ENCODE measurements at places on chromosomes 1 and 21. TPM values are rescaled to one million over a fixed set of nuclear protein-coding genes. Genes with fewer than 3 reads are reported as not detected.

DNA sequence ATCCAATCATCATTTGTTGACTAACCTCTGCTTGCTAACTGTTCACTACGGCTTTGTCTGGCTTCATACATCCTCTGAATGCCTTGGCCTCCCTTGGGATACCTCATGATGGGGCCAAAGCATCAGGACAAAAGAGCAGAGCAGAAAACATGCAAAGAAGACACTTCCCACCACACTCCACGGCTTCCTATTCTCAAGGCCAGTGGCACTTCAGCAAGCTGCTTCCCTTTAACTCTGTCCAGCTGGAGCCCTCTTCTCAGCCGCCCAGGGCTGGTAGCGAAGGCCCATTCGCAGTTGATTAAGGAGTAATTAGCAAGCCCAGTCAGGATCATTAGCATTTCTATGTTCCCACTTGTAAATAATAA lies 224.3 kb upstream of the FGGY start:
- DNase-seq = no peak

- no peak for DNase-seq
Measured at GRCh38 chr1:145877923-145878486, 7.7 kb downstream of the ANKRD35 start.

GRCh38 chr1:203402629-203403337 lies 51.9 kb upstream of the FMOD start:
- DNase-seq = no peak

DNA sequence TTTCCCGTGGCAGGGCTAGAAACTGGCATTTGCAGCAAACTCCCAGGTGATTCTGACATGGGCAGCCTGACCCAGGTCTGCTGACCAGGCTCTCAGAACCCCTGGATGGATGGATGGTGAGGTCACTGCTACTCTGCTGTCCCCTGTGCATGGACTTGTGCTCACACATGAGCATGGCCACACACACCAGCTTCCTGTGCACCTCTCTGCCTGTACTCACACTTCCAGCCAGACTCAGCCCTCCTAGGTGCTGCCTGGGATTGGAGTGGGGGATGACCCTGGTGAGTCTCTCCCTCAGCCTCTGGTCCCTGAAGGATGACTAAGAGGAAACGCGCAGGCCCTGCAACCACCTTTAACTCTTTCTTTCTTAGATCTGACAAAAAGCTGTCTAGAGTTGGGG lies 361.1 kb downstream of the HHAT start:
- no peak for DNase-seq

DNA sequence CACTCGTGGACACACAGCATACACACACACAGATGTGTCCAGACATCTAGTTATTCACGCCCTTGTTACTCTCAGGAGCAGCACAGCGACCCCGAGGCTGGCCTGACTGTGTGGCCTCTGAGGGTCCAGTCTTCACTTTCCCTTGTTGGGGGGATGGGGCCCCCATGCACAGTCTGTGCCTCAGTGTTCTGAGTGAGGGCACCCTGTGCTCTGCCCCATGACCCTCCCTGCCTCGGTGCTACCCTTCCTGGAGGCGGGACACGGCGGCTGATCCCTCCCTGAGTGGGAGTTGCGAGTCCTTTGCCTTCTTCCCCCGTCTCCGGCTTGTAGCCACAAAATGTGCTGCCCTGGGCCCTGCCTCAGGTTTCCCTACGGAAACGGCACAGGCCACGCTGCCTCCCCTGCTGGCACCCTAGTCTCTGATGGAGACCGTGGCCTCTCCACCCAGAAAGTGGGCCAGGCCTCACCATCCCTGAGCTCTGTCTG lies 8.6 kb downstream of the CSTB start:
- DNase-seq = no peak

DNA sequence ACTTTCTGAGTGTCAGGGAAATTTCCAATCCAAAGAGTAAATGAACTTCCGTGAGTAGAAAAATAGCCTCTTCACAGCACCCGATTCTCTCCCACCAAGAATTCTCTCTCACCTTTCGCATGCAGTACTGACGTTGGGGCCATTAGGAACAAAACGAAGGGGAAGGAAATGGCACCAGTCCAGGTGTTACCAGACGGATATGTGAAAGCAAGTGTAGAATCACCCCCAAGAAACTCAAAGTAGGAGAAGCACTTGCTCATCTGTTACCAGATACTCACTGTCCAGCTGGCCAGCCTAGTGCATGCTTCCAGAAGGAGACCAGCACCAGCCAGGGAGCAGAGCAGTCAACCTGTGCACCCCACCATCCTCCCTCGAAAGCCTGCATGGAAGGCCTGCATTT lies 55.1 kb downstream of the ITPKB start:
- DNase-seq = no peak

DNA sequence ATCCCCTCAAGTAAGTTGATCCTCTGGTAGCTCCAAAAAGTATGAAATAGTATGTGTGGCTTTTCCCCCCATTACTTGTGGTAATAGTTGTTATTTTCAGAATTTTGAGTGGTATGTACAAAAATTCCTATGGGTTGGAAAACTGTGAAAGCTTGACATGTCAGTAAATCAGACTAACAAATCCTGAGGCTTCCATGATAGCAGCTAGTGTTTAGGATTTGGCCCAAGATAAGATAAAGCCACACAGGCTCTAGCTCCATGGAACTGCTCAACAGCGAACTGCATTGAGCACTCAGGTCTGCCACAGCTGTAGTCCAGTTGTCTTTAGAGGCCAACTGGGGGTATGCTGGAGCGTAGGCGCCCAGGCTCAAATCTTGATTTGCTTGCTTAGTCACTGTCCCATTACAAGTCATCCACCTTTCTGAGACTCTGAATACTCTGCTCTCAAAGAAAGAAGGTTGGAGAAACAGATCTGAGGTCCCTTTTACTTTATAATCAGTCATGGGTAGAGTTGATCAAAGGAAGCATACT lies 28.7 kb downstream of the ATP1A1 start:
- no peak for DNase-seq

GRCh38 chr1:58786184-58786926 lies 2.5 kb upstream of the JUN start:
- no peak for DNase-seq

GRCh38 chr1:30733493-30733892 lies 10.1 kb upstream of the MATN1 start:
- no peak for DNase-seq

DNA sequence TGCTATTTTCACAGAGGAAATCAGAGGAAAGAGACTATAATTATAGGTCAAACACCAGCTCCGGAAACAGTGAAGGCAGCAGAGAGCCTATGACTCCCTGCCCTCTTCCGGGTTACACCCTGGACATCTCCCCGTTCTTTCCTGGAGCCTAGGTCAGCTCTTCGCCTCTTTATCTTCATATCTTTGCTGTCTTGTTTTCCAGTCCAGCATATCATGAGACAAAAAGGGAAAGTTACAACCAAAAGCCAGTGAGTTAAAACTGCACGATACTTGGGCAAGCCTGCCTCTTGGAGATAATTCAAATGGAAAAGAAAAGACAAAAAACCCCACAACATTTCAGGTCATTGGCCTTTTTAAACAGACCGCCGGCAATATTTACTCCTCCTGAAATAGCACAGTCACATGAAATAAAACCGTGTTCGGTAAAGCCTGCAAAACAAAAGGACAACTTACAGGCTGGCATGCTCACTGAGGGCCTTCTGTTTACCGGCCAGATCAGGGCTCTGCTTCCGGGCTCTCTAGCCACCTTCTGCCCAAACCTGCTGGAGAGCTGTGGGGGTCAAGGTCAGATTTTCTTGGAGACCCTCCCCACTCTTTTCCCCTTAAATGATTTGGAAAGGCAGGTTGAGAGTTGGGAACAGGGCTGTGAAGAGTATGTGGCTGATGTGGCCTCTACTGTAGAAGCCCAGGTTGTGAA lies 42.8 kb upstream of the PPP2R5A start:
- no peak for DNase-seq

- DNase-seq = no peak
Measured at GRCh38 chr21:23245255-23245654, 2247.0 kb downstream of the NCAM2 start.

RIPPLY3 gene
- total RNA-seq = not detected

DNA sequence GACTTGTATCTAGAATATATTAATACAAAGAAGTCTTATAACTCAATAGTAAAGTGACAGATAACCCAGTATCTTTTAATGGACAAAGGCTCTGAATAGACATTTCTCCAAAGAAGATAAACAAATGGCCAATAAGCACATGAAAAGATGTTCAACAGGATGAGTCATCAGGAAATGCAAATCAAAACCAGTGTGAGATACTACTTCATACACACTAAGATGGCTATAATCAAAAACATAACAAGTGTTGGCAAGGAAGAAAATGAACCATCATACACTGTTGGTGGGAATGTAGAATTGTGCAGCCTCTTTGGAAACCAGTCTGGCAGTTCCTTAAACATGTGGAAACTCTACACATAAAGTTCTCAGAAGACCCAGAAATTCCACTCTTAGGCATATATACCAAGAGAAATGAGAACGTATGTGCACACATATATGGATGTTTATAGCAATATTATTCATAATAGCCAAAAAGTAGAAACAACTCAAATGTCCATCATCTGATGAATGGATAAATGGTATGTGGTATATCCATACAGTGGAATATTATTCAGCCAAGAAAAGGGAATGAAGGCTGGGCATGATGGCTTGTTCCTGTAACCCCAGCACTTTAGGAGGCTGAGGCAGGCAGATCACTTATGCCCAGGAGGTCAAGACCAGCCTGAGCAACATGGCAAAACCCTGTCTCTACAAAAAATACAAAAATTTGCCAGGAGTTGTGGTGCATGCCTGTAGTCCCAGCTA lies 9.9 kb upstream of the MPL start:
- no peak for DNase-seq

DNA sequence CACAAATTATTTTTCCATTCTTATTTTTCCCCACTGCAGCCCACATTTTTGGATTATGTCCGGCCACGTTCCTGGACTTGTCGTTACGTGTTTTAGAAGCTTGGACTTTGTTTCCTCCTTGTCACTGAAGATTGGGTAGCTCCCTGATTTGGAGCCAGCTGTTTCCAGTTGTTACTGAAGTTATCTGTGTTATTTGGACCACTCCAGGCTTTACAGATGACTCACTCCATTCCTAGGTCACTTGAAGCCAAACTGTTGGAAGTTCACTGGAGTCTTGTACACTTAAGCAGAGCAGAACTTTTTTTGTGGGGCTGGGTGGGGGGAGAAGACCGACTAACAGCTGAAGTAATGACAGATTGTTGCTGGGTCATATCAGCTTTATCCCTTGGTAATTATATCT lies 12.2 kb upstream of the AXDND1 start:
- no peak for DNase-seq

- peak; percentile 2 for DNase-seq
Measured at GRCh38 chr1:22203335-22203734, 60.4 kb upstream of the WNT4 start.

DNA sequence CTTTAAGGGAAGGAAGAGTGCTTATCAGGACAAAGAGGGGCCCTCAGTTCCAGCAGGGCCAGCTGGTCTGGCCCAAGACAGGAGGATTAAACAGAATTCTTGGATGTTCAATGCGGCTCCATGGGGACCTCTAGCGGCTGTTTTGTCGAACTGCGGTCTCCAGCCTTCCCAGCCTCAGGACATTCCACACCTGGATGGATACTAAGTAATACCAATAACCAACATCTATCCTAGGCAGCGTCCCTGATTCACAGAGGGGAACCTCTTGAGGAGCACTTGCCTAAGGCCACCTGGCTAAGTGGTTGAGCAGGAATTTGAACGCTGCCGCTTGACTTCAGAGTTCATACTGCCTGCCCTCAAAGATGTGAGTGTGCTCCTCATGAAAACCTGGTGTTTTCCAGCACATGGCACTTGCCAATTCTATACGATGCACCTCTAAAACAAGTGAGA lies 15.5 kb upstream of the CD247 start:
- peak; percentile 78 for DNase-seq
